PC-9 (cell line): ENCODE measurements at places on chromosomes 5 and 9. TPM values are rescaled to one million over a fixed set of nuclear protein-coding genes. Genes with fewer than 3 reads are reported as not detected.

GRCh38 chr9:806285-807156 lies 35.0 kb upstream of the DMRT1 start:
- H3K27ac ChIP-seq = no peak overlapping the region
- no peaks in the 10 kb centered on the region for H3K4me1 ChIP-seq
- DNase-seq = peak; percentile 2
- H3K4me3 ChIP-seq = no peak overlapping the region

- no peaks in the 10 kb centered on the region for H3K36me3 ChIP-seq
- no peaks in the 10 kb centered on the region for H3K27me3 ChIP-seq
- H3K27ac ChIP-seq = no peak overlapping the region
- no peak overlapping the region for H3K4me3 ChIP-seq
- no peak for DNase-seq
Observed at GRCh38 chr5:79567926-79568549, 44.2 kb upstream of the TENT2 start.

- peaks cover 74% of the 10 kb centered on the region for H3K36me3 ChIP-seq
- H3K27ac ChIP-seq = no peak overlapping the region
- DNase-seq = no peak
- no peaks in the 10 kb centered on the region for H3K27me3 ChIP-seq
- no peak overlapping the region for H3K4me3 ChIP-seq
Observed at GRCh38 chr5:56876327-56876726, 33.1 kb upstream of the SETD9 start.

GRCh38 chr9:120876842-120877240 lies at the start of gene PHF19:
Gene PHF19, minus strand, starts transcription at chr9:120877188. Its CDS starts 2,447 bp downstream, at chr9:120874741.
- H3K27me3 ChIP-seq = no peaks in the 10 kb centered on the region
- peaks cover 49% of the 10 kb centered on the region for H3K4me1 ChIP-seq
- peak; percentile 44 for DNase-seq
- peak within 1 kb of the TSS; percentile 76 for H3K27ac ChIP-seq
- peak within 1 kb of the TSS; percentile 87 for H3K4me3 ChIP-seq

F12 gene
- 14.5 and 17.0 TPM in 2 replicates for total RNA-seq

JAK2 gene
- total RNA-seq = 2.7 and 4.9 TPM in 2 replicates

C9orf153 gene
- total RNA-seq = 0.48 and 0.52 TPM in 2 replicates

SKP2 gene
- total RNA-seq = 121 and 153 TPM in 2 replicates
